KBM-7 (cell line): ENCODE measurements at places on chromosomes 3 and 15.
A peak's percentile ranks its signal among the peaks of the same experiment; 100 is the strongest.

- DNase-seq = peak; percentile 26
These were observed 985.6 kb downstream of the EPHA3 start for GRCh38 chr3:90092994-90093393.

GRCh38 chr3:61927332-61927731, 366.0 kb downstream of the PTPRG start:
- no peak for DNase-seq

DNA sequence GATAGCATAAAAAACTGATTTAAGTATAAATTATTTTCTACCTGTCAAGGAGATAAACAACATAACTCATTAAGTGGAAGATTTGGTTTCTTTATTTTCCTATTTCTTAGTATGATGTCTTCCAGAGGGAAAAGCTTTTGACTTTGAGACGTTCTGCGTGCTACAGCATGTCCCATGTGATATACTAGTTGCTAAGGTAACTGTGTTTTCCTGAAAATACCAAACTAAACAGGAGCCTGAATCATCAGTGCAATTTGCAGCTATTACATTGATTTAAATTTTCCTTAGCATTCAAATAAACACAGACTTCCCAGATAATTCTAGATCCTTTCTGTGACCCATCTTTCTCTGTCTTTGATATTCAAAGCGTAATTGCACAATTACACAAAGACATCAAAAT, 117.7 kb upstream of the P2RY1 start:
- DNase-seq = no peak

DNA sequence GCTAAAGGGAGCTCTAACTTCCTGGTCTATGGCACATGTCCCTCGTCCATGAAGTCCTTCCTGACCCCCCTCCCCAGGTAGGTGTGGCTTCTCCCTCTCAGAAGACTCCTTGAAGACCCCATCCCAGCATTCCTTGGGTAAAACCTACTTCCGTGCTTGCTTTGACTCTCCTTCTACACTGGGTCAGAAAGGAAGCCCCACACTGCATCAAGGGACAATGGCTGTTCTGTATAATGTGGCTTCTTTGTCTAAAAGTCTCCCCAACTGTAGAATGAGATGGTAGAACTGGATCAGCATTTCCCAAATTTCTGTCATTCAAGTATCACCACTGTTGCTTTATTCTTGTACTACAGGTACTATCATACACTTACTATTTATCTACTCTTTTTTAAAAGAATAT, 3.9 kb upstream of the DNAJA4 start:
- no peak for DNase-seq

DNA sequence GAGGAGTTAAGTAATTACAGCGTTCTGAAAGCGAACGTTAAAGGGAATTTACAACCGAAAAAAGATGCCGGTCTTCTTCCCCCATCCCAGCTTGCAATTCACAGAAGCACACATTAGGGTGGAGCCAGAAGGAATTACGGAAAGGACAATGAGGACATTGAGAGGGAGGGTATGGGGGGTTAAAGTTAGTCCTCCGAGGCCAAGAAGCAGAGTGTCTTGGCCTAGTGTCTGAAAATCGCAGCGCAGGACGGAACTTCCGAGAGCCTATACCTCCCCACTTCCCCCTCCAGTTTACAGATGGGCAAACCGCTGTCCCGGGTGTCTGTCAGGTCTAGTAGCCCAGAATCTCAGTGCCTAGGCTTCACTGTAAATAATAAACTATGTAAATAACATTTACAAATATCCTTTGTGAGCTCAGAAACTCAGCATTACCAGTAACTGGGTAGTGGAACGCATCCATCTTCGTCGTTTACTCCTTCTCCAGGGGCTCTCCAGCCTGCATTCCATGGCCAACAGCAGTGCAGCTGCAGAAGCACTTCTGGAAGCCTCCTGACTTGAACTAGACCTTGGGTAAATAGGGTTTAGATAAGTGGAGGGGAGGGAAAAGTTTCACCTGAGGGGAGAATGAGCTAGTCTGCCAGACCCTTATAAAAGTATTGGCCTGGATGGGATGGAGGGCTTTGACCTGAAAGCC, 922 bp downstream of the ADPRH start:
- DNase-seq = peak; percentile 83

DNA sequence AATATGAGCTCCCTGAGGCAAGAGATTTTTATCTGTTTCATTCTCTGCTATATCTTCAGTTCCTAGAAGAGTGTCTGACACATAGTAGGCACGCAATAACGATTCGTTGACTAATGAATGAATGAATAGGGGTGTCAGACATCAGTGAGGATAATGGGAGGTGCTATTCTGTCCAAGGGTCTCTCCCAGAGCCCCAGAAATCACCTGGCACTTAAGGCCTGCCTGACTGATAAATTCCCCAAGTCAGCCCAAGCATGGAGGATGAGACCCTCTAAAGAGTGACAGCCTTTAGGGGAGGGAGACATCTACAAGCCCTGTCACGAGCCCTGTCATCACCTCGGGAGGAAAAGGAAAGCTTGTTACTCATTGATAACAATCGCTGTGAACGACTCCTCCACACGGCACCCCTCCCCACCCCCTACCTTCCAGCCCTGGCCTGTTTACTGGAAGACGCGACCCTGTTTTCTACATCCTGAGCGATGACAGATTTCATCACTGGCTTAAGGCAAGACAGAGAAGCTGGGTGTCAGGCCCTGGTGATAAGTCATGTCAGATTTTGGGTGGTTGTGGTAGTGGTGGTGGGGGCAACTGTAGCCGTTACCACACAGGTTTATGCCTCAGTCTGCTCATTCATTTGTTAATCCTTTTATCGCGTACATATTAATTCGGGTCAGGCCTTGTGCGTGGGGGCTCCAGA, 23.1 kb downstream of the BHLHE40 start:
- peak; percentile 97 for DNase-seq

GRCh38 chr3:134028486-134029255, 1.1 kb downstream of the SLCO2A1 start:
- no peak for DNase-seq

DNA sequence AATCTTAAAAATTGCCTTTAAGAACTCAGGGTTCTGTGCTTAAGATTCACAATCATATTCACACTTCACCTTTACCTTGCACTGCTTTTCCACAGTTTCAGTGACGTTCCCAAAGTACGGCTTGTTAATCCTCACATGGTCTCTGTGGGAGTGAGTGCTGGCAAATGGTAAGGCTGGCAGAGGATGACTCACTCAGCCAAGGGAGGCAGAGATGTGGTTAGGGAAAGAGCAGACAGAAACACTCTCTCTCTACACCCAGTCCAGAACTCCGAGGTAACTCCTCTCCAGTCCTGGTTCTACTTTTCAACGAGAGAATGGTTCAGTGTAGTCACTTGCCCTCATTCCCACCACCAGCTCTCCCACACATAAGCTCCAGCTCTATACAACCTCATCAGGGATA, 33.1 kb downstream of the RASGRP1 start:
- no peak for DNase-seq

- DNase-seq = no peak
These were observed 424.5 kb downstream of the SOX2 start for GRCh38 chr3:182136008-182136910.

- DNase-seq = no peak
These were observed 181.7 kb upstream of the SNTN start for GRCh38 chr3:63470745-63471144.

GRCh38 chr3:58241306-58242044, 3.9 kb downstream of the ABHD6 start:
- no peak for DNase-seq

GRCh38 chr3:172580680-172581401, 57.6 kb upstream of the TNFSF10 start:
- peak; percentile 45 for DNase-seq

- DNase-seq = no peak
These were observed 8.6 kb upstream of the GATM start for GRCh38 chr15:45386974-45387373.

GRCh38 chr15:53834214-53834613, 74.8 kb upstream of the WDR72 start:
- DNase-seq = no peak
